ENCODE measurements at places on chromosomes 11 and 22.

GRCh38 chr11:14190992-14191778, 167.8 kb downstream of the RRAS2 start:
- no peak for DNase-seq

- no peak for DNase-seq
Observed at GRCh38 chr11:97732011-97732632, 1288.6 kb upstream of the CNTN5 start.

- no peak for DNase-seq
Observed at GRCh38 chr22:28247136-28247535, 328.1 kb upstream of the PITPNB start.

DNA sequence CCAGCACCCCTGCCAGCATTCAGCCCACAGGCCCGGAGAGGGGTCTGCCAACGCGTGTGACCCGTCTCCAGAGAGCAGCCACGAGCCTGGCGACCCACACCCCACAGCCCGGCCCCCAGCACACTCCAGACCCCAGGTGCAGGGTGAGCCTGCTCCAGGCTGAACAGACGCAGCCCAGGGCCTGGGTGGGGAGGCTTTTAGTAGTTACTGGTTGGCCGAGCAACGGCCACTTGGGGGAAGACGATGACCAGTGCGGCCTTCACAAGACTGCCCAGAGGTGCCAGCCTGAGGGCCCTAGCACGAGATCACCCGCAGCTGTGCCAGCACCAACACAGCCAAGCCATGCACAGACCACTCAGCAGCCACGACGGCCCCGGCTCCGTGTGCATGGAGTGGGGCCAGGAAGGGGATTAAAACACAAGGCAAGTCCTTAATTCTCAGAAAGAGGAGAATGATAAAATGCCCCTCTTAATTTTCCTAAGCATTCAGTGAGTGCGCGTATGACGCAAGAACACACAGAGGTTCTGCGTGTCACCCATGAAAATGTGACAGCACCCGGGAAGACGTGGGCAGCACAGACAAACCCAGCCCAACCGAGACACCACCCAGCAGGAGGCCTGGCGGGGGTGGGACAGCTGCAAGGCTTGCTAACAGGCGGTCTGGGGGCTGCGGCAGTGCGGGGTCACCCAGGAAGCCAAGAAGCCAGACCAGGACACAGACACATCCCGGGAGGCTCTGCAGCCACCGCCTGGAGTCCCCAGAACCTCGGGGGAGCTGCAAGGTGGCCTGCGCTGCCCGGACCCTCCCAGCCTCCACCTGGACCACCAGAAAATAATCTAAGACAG, 47.6 kb downstream of the BRD1 start:
- DNase-seq, result no peak

- DNase-seq, result no peak
Observed at GRCh38 chr11:7524462-7525235, 10.8 kb downstream of the PPFIBP2 start.

DNA sequence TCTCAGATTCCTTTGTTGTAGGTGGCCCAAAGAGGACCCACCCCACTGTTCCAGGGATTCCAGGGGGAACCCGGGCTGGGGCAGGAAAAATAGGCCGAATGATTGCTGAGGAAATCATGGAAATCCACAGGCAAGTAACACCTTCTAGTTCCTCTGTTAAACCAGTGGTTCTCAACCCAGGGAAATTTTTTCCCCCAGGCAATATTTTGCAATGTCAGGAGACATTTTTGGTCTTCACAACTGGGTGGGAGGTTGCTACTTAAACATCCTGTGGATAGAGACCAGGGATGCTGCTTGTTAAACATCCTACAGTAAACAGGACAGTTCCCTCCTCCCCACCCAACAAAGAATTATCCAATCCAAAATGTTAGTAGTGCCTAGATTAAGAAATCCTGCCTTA, 84.7 kb downstream of the BTBD10 start:
- DNase-seq, result no peak

GRCh38 chr11:31421820-31422219, 52.2 kb downstream of the DNAJC24 start:
- no peak for DNase-seq

All from GM12865 (cell line).